ENCODE measurements at places on chromosomes 12 and 14. TPM values are rescaled to one million over a fixed set of nuclear protein-coding genes. Genes with fewer than 3 reads are reported as not detected.

DNA sequence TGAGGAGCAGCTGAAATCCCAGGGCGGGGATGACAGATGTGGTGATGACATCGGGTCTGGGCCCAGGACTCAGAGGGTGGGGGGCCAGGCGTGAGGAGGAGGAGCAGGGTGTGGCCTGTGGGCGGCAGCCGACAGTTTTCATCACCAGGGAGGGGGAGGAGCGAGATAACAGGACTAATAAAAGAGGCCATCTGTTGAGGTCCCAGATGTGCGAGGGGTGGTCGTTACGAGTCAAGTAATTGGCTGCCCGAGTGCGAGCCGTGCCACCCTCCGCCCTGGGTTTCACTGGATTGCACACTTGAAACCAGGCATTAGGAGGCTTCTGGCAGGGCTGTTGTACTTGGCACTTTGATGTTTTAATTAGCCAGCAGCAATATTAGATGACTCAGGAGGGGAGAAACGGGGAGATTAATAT lies 67.2 kb downstream of the NOS1 start:
- no peak for DNase-seq

DNA sequence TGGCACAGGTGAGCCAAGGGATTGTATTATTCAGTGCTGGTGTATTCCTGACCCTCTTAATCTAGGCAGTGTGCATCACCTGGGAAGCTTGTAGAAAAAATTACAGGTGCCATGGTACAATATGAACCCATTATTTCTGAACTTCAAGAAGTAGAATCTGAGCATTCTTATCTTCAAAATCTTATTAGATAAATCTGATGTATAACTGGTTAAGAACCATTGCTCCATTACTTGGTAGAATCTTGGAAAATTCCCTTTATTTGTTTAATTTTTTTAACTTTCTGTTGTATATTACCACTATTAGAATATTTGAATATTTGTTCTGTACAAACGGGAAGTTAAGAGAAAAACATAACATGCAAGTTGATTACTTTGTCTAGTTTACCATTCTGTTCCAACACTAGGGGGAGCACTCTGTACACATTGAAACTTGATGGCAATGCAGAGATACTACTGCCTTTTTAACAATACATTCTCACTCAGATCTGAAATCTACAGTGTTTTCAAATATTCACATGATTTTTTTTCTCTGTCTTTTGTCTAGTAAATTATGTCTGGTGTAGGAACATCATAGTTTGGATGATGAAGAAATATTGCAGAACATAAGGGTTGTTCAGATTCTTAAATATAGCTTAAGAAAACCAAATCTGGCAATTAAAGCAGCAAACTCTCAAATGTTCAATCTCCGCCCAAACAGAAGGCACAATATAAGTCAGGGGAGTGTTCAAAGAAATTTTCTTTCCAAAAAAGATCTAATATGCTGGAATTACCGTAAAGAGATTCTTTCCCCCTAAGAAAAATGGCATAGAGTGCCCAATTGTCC lies 196.6 kb downstream of the PCNX1 start:
- DNase-seq = peak; percentile 21

ASPG gene
- polyA plus RNA-seq = 16.8 TPM

YARS2 gene
- 36.0 TPM for polyA plus RNA-seq

Data from right renal pelvis (tissue), 4 donors.